ENCODE measurements at places on chromosomes 11 and 22.

DNA sequence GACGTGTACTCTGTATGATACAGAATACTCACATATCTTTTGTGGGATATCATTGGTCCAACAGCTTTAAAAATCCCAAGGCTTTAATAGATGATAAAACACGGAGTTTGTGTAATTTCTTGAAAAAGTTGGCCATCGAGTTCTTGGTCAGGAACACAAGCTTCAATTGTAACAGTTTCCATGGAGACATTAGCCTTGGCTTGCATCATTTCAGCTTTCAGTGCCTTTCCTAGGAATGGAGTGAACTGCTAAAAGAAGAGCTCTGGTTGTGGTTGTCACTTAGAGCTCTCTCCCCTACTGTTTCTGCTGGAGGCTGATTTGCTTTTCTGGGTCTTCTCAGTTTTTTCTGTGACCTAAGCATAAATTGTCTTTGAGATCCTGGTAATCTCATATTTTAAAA, 14.2 kb downstream of the BMAL1 start:
- no peak for DNase-seq

DNA sequence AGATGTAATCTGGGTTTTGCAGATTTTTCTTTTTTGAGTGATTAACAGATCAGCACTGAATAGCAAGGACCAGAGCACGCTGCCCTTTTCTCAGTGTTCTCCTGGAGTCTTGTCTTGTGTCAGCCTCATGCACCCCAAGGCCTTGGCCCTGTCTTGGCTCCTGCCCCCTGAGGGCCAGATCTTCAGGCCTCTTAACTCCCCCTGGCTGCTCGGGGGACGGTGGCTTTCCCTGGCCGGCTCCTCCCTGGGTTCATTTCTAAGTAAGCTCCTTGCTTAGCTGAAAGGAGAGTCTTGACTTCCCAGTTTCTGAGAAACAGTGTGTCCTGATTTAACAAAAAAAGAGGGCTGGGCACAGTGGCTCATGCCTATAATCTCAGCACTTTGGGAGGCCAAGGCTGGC, 1139.3 kb downstream of the BRD1 start:
- no peak for DNase-seq

GRCh38 chr11:35045236-35045820, 93.6 kb upstream of the CD44 start:
- DNase-seq, result no peak

GRCh38 chr11:25065746-25066145, 568.9 kb downstream of the LUZP2 start:
- no peak for DNase-seq
